ENCODE measurements at places on chromosomes 5 and 9.

- DNase-seq: no peak
These were observed 157.1 kb downstream of the PBX3 start for GRCh38 chr9:125904155-125904851.

- no peak for DNase-seq
These were observed 268.6 kb downstream of the NR3C1 start for GRCh38 chr5:143134900-143135299.

DNA sequence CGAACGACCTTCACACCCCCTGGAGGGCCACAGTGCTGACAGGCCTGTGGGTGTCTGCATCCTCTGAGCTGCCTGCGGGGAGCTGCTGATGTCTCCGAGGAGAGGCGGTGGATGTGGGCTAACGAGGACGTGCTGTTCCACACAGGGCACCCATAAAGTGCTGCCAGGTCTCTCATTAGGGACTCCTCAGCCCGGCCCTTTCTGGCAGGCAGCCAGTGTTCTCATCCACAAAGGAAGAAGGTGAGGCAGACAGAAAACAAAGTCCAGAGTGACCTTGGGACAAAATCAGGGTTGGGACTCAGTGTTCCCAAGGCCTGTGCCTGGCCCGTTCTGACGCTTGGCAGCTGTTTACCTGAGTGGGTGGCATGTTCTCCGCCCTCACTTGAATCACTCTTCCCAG lies 29.3 kb downstream of the CARTPT start:
- no peak for DNase-seq

DNA sequence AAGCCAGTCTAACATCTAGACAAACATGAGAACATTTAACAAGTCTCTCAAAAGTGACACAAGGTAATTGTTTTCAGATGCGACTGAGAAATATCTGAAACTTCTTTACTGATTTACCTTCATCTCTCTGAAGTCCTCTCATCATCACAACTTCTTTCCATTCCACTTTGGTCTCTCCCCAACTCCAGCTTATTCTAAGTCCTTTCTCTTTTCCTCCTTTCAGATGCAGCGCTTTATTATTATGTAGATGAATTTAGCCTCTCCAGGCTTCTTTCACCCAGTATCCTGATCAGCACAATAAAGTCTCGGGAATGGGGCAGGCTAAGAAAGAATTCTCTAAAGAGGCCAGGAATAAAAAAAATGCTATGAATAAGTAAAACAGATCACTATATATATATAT lies 128.0 kb downstream of the KCTD16 start:
- no peak for DNase-seq
